ENCODE measurements at places on chromosomes 16 and 17.

DNA sequence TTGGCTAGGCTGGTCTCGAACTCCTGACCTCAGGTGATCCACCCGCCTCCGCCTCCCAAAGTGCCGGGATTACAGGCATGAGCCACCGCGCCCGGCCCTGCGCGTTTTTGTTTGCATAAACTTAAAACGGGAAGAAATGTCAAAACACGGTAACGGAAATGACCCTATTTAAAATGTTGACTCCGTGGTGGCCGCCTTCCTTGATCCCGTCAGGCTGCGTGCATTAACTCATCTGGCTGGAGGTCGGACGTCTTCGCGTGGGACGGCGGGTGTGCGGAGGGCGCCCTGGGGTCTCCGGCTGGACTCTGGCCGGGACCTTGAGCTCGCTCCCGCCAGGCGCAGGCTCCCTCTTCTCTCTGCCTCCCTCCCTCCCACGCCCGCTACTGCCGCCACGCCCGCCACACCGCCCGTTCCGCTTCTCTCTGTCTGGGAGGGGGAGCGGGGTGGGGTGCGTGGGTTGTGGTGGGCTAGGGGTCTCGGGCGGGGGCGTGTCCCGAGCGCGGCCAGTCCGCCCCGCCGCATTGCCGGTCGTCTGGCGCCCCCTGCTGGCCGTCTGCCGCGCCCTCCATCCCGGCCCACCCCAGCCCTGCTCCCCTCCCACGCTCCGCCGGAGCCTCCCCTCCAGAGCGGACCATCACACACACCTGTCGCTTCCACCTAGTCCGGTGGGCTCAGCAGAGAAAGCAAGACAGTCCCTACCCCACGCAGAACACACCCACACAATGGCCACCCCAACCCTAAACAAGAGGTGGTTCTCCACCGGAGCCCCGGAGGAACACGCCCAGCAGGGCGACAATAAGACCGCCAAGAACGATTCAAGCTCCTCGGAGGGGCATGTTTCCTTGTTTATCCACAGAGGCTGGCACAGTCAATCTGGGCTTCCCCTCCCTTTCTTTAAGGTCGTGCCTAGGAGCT is 1.2 kb upstream of the CCDC42 start:
- peak; percentile 35 for DNase-seq

GRCh38 chr16:27628241-27628942 is 78.4 kb downstream of the KATNIP start:
- no peak for DNase-seq

DNA sequence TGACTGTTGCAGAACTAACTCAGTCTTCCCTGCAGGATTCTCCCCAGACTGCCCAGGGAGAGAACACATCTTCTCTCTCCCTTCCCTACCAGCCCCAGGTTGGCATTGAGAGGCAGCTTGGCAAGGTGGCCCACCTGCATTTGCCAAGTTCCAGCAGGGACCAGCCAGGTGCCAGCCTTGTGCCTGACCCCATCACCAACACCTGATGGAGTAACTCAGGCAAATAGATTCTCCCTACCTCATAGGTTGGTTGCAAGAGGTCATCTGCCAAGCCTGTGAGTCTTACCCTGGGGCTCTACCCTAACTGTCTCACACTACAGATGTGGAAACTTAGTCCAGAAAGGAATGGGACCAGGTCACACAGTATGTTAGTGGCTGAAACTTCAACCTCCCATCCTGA is 20.4 kb downstream of the BEAN1 start:
- no peak for DNase-seq

GRCh38 chr16:3188925-3189825 is 1.2 kb downstream of the OR1F1 start:
- DNase-seq = no peak

DNA sequence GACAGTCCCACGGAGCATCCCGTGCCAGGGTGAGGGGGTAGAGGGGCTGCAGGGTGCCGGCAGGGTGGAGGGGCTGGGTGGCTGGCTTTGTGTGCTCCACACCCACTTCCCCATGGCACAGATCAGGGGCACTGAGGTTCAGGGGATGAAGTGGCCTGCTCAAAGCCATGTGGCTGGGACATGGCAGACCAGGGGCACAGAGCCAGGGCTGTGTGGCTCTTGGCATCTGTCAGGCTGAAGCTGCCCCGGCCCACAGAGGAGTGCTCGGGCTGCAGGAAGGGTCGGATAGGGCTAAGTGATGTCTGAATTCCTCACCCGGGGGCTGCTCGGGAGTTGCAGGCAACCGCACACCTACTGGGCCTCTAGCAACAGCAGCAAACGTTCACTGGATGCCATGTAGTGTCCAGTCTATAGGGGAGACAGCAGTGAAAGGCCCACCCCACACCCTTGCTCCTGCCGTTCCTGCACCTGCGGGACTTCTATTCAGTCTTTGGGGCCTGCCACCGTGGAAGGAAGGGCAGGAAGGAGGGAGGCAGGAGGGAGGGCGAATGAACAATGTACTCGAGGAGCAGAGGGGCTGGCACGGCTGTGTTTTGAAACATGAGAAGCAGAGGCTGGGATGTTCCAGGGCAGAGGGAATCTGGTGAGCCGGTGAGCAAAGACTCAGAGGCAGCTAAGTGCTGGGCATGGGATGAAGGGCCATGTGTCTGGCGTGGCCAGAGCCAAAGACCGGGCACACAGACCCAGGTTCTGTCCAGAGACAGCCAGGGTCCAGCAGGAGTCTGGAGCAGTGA is 15.1 kb downstream of the SLC5A10 start:
- no peak for DNase-seq

DNA sequence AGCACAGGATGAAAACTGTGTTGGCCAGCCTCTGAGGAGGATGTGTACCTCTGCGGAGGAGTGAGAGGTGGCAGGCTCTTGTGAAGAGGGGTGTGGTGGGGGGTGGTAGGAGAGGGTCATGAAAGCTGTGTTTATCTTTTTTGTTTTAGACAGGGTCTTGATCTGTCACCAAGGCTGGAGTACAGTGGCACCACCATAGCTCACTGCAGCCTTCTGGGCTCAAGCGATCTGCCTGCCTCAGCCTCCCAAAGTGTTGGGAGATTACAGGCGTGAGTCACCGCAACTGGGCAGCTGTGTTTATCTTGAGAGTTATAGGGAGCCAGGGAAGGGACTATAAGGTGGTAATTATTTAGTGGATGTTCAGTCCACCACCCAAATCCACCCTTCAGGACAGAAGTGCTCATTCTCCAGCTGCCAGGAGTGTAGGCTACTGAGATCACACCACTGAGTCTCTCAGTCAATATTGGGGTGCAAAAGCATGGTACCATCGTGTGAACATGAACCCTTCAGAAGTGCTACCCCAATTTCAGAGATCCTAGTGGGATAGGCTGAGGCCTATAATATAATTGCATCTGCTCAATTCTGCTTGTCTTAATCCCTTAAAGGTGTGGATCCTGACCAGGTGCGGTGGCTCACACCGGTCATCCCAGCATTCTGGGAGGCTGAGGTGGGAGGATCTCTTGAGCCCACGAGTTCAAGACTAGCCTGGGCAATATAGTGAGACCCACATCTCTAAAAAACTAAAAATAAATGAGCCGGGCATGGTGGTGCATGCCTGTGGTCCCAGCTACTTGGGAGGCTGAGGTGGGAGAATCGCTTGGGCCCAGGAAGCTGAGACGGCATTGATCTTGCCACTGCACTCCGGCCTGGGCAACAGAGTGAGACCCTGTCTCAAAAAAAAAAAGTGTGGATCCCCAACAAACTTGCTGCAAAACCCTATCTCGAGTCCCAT is 788 bp upstream of the EXOC3L1 start:
- no peak for DNase-seq

GRCh38 chr17:28788100-28788499 is 44.3 kb downstream of the TRAF4 start:
- no peak for DNase-seq

DNA sequence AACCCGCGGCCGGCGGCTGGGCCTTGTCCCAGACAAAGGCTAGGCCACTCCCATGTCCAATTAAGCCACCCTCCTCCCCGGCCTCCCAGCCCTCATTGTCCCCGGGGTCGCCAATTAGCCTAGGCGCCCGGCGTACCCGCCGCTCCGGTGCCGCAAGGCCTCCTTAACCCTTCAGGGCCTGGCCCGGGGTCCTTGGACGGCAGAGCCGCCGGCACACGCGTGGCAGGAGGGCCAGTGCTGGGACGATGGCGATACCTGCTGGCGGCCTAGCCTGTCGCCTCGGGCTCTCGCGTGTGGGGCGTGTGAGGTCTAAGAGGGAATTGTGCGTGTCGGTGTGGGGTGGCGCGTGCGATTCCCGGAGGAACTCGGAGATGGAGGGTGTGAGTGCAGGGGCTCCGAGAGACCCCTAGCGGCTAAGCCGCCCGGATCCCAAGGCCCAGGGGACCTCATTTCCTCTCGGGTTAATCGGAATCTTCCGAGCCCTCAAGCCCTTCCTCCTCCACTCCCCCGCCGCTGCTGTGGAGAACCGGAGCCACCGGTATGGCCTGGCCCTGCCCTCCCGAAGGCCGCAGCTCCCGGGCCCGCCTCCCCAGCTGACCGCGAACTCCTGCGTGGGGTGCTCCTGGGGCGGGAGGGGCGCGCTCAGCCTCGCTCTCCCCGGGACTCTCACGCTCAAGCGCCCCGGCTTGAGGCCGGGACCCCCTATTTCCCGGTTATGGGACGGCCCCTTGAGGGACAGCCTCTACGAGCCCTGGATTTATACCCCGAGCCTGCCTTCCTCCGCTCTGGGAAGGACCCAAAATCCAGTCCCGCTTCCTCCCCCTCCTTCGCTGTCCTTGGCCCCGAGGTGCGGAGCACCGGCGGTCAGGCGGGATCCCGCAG is 11.9 kb downstream of the TBX2 start:
- DNase-seq = no peak

GRCh38 chr17:64289741-64290141 is 26.7 kb upstream of the TEX2 start:
- DNase-seq = no peak

- DNase-seq = no peak
Measured at GRCh38 chr16:10121897-10122425, 60.3 kb downstream of the GRIN2A start.

DNA sequence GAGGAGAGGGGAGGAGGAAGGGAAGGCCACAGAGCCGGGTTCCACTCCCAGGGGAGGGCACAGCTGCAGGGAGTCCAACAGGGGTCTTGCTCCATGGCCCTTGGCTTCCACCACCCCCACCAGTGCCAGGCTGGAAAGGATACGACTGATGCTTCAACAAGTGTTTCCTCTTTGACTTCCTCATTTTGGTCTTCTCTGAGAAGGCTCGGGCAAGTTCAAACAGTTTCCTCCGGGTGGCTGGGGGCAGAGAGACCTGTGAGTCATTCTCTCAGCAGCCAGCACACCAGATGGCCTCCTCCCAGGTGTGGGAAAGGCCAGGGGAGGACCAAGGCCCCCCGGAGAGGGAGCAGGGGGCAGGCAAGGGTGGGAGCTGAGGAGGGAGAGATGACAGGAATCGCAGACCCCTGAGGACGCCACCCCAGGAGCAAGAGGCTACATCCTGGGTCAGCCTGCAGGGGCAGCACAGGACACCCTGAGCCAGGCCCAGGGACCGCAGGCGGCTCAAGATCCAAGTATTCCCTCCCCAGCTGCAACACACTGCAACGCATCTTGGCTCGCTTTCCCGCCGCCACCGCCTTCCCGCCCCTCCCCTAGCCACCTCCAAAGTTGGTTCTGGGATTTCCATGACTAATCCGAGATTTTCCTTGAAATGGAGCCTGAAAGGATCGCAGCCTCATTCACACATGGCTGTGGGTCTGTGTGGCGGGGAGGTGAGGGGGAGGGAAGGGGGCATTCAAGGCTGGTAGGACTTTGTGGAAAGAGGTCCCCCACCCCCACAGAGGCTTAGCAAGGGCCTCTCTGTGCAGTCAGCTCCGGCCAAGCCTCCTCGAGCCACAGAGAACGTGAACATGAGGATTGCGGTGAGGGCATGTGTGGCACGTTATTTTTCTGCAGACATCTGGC is 18.4 kb upstream of the MRPS23 start:
- DNase-seq = no peak

DNA sequence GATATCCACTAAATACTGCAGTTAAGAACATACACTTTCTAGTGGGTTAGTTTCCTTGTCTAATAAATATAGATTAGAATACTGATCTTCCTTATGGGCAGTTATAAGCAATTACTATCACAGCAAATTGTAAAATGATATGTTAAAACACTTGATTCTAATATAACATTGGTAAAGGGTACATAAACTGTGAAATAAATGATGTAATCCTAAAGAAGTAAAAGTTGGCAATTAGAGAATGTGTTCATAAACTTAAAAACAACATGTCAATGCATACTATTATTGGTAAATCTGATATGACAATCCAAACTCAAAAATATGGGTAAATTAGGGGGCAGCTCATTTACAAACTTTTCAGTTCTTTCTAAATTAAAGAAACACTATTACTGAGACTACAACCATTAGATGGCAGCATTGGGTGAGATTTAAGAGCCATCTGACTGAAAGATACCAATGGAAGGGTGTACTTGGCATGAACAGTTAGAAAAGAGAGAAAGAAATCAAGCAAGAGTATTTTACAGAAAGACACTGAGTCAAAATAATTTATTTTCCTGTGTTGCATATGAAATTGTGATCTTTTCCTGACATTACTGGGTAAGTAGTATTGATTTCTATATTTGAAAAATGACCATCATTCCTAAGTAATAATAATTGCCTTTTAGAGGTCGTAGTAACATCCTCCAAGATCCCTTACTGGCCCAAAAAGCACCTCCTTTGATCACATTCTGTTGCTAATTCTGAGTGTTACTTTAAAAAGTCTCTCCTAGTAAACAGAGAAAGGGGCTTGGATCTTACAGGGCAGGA is 119.6 kb downstream of the SPAG9 start:
- no peak for DNase-seq

DNA sequence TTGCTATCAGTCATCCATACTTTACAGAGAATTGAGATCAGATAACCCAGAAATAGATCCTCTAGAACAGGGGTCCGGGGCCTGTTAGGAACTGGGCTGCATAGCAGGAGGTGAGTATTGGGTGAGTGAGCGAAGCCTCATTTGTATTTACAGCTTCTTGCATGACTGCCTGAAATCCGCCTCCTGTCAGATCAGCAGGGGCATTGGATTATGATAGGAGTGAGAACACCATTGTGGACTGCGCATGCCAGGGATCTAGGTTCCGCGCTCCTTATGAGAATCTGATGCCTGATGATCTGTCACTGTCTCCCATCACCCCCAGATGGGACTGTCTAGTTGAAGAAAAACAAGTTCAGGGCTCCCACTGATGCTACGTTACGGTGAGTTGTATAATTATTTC is 13.0 kb upstream of the SCIMP start:
- DNase-seq = no peak
